ENCODE measurements at places on chromosomes 12 and 14.

DNA sequence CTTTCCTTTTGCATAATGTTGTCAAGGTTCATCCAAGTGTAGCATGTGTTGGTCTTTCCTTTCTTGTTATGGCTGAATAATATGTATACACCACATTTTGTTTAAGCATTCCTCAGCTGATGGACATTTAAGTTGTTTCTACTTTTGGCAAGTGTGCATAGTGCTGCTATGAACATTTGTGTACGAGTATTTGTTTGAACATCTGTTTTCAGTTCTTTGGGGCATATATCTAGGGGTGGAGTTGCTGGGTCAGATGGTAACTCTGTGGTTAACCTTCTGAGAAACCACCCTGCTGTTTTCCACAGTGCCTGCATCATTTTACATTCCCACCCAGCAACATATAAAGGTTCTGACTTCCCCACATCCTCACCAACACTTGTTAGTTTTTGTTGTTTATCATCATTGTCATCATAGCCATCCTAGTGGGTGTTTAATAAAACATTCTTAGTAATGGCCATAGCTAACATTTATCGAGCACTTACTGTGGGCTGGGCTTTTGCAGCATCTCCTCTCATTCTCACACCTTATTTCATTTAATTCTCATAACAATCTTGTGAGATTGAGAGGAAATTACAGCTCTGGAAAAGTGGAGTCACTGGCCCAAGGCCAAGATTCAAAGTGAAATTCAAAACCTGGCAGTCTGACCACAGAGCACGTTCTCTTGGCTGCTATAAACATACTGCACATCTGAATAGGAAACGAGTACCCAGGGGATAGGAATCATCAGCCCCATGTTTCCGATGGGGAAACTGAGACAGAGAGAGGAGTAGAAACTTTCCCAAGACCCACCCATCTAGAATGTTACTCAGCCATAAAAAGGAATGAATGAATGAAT is 193.6 kb downstream of the KSR2 start:
- no peak for DNase-seq

DNA sequence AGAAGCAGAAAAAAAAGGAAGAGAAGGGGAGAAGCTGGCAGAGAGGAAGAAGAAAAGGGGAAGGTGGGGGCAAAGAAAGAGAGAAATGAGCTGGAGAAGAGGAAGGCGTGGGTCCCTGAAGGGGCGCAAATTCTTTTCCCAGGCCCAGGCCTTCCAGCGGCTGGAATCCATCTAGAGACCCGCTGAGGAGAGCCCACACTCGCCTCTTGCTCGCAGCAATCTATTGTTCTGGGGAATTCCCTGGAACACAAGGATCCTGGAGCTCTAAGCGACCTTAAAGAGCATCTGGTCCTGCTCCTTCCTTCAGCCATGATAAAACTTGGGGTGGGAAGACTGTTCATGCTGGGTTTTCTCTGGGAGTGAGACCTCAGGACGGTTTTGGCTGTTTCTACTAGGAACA is 41.2 kb upstream of the FKBP4 start:
- no peak for DNase-seq

GRCh38 chr12:77060883-77061240 is 4.5 kb downstream of the E2F7 start:
- no peak for DNase-seq

- no peak for DNase-seq
Measured at GRCh38 chr12:79367032-79367589, 323.7 kb downstream of the PAWR start.

- no peak for DNase-seq
Measured at GRCh38 chr12:93738199-93739058, 61.3 kb downstream of the CRADD start.

DNA sequence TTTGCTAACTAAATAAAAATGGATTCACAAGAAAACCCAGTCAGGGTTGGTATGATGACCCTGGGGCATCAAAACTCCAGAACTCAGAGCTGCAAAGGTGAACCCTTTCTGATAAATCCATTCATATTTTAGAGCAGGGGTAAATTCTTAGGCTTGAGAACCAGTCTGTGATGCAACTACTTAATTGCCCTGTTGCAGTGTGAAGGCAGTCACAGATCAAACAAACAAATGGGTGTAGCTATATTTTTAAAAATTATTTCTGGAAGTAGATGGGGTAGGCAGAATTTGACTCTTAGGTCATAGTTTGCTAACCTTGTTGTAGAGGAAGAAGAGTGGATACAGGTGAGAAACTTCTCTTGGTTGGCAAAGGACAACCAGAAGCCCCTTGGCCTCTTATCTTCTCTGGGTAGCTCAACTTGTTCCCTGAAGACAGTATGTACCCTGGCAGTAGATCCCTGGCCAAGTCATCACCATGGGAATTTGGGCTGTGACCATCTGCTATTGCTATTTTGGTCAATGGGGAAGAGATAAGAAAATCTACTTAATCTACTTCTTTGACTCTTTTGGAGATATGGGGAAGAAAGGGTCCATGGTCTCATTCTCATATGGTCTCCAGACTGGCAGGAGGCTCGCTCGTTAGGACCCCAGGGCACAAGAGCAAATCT is 216.1 kb downstream of the PPM1H start:
- DNase-seq = no peak

GRCh38 chr12:61998791-61999190 is 261.4 kb upstream of the USP15 start:
- no peak for DNase-seq

- DNase-seq = no peak
Measured at GRCh38 chr14:75969126-75969525, 12.7 kb downstream of the TGFB3 start.

DNA sequence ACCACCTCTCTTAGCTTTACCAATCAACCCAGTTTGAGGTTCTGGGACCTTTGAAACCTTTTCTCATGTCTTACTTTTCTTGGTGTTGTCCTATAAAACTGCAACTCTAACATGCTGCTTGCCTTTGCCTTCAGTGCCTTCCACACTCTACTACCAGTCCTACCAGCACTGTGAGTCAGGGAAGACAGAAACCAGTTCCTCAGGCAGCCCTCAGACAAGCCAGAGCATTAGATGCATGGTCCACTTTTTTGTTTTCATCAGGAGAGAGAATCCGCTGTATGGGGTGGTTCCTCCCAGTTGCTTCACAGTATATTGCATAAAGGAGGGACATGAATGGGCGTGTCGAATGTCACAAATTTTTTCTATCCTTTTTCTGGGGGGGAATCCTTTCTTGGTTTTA is 17.3 kb upstream of the KLRB1 start:
- no peak for DNase-seq

DNA sequence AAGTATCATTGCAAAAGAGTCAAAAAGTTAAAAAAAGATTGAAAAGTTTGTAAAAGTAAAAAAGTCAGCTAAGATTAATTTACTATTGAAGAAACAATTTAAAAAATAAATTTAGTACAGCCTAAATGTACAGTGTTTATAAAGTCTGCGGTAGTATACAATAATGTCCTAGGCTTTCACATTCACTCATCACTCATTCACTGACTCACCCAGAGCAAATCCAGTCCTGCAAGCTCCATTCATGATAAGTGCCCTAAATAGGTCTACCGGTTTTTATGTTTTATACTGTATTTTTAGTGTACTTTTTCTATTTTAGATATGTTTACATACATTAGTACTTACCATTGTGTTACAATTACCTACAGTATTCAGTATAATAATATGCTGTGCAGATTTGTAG is 43.9 kb upstream of the ABCC9 start:
- DNase-seq = no peak

DNA sequence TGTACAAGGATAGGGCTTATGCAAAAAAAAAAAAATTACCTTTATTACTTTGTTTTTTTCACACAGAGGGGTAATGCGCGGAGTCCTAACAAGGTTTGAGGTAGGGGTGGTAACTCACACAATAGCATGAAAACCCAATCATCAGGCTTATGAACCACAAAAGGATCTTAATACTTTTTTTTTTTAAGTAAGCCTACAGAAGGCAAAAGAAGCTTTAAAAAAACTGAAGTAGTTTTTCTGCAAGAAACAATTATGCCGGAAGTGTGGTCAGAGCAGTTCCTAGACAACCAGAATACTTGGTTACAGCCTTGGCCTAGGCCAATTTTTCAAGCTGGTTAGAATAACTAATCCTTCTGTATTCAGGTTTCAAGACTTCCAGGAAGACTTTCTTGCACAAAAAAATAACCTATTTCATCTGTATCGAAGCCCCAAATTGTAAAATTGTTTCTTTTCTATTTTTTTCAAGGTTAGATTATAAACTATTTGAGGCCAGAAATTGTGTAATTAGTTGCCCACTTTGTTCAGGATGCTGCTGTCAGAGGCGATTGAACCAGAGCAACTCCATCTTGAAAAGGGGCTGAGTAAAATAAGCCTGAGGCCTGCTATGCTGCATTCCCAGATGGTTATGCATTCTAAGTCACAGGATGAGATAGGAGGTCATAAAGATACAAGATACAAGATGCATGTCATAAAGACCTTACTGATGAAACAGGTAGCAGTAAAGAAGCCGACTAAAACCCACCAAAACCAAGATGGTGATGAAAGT is 1.8 kb upstream of the GNS start:
- DNase-seq = no peak

GRCh38 chr12:124727264-124727800 is 136.3 kb downstream of the SCARB1 start:
- no peak for DNase-seq

All from activated T-cell treated with anti-CD3 and anti-CD28 coated beads for 1 hour (primary cell).